NCI-H526 (cell line): ENCODE measurements at places on chromosomes 3 and 15.
A peak's percentile ranks its signal among the peaks of the same experiment; 100 is the strongest.

DNA sequence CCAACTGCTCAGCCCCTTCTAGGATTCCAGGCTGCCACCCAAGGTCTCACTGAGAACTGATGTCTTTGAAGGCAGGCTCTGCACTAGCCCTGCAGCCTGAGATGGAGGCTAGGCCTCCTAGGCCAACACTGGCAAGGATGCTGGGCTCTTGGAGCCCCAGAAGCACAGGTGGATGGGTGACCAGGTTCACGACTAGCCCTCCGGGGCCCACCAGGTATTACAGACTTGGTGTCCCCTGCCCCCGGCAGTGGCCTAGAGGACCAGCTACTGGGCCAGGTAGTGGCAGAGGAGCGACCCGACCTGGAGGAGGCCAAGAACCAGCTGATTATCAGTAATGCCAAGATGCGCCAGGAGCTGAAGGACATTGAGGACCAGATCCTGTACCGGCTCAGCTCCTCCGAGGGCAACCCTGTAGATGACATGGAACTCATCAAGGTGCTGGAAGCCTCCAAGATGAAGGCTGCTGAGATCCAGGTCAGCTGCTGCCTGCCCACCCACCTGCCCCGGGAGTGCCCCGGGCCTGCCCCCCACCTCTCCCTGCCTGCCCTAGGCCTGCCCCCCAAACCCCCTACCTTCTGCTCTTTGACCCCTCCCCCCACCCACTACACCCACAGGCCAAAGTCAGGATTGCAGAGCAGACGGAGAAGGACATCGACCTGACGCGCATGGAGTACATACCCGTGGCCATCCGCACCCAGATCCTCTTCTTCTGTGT, 52.5 kb downstream of the SEMA3G start:
- no peak for DNase-seq

DNA sequence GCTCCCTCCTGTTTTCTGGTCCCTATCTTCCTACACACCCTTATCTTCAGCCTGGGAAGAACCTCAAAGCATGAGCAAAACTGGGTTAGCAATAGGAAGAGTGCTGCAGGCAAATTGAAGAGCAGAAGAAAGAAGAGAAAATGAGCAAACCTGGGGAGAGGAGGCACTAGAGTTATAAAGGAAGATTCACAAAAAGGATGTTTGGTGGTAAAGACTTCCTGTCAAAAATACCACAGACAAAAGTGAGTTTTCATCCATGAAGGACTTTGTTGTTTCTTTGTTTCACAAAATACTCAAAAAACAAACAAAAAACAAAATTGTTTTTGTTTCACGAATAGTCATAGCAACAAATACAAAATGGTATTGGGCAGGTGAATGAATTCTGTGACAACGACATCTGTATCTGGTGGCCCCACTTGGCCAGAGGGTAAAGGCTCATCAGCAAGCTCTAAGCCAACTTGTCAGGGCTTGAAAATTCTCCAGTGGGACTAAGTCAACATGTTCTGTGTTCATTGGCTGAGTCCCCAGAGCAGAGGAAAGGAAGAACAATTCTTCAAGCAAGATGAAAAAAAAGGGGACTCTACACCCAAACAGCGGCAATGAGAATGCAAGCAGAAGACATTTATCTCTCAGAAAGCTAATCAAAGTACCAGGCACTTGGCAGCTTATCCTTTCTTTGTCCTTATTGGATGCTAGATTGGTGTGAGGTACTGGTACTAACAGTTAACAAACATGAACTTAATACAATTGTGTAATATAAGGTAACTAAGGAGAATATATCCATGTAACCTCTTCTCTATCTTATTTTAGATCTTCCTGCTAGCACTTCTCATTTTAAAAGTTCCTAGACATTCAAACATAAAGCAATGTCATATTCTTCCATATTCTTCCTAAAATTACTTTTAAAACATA, 9.7 kb downstream of the ATP8B4 start:
- DNase-seq: no peak

DNA sequence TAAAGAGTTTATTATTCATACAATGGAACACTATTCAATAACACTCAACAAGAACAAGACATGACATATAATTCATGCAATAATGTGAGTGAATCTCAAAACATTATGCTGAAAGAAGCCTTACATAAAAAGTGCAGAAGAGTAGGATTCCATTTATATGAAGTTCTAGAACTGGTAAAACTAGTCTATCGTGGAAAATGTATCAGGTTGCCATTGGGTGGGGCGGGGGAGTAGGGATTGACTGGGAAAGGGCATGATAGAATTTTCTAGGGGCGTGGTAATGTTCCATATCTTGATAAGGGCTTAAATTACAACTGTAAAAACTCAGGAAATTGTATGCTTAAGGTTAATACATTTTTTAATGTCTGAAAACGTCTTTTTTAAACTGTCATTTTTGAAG, 247.9 kb downstream of the SATB1 start:
- no peak for DNase-seq

DNA sequence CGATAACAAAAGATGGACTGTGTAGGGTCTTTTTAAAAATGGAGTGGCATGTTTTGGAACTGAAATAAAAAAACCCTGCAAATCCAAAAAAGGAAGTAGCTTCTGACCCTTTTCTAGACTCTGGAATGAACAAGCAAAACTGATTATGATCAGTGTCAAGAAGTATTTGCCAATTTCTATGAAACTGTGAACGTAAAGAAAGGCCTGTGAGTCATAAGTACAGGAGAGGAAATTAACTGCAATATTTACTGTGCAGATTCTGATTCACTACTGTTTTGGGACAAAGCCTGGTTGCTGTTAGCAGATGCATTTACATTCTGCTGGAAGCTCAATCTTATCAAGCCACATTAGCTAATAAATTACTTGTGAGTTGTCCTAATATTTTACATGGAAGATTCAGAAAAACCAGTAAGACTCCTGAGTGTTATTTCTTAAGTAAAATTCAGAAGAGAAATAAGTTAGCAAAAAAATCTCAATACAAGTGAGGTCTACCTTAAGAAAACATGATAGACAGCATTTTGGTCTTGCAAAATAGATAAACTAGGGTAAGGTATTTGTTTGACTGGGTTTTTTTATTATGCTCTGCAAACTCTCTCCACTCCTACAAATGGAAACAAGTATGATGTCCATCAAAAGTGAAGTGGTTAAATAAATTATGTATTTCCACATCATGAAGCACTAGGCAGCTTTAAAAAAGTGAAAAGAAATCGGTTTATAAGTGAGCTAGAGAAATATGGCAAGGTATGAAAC, 90.2 kb upstream of the LMOD3 start:
- no peak for DNase-seq

GRCh38 chr15:62841269-62841628, 201.3 kb upstream of the TPM1 start:
- DNase-seq: no peak

- no peak for DNase-seq
Observed at GRCh38 chr3:87437765-87438164, 161.4 kb upstream of the POU1F1 start.

DNA sequence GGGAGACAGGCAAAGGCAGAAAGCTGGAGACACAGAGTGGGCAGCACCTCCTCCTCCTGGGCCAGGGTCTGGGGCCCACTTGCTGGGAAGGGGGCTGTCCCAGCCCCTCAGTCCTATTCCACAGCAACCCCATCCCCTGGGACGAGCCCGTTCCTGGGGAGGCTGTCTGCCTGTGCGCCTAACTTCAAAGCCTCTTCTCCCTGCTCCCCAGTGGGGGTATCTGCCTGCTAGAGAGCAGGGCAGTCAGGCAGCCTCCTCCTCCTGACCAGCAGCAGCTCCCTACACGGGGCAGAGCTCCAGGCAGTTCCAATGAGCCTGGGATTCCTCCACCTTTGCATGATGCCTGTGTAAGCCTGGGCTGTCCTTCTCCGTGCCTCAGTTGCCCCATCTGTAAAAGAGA, 6.9 kb downstream of the PTH1R start:
- no peak for DNase-seq

DNA sequence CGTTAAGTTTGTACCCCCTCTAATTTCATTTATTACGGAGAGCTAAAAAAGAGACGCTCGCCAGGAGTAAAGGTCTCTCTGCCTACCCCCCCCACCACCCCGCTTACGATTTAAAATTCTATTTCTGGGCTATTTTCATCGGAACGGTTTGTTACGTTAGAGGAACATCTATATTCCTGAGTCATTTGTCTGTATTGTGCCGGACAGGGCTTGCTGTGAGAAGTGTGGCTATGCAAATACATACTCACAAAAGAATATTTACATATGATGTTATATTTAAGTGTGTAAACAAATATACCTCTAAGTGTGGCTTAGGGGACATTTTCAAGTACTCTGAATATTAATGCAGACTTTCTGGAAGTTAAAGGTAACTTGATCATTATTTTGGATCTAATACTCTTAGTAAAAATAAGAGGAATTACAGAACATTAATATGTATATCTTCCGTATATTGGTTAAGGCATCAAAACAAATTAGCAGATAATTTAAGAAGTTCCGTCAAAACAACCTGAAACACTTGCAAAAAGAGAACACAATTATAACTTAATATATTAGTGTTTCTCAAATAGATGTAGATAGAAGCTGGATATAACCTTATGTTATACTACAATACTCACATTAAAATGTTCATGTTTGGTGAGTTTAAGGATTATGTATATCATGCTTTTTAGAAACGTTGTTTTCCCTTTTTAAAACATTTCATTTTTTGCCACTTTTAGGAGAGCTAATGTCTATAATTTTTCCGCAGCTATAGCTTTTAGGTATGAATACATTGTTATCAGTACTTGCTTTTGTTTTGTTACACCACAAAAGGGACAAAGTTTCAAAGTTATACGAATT, 1.6 kb upstream of the SHOX2 start:
- DNase-seq: peak; percentile 70
